ENCODE measurements at places on chromosomes 1 and 21.

DNA sequence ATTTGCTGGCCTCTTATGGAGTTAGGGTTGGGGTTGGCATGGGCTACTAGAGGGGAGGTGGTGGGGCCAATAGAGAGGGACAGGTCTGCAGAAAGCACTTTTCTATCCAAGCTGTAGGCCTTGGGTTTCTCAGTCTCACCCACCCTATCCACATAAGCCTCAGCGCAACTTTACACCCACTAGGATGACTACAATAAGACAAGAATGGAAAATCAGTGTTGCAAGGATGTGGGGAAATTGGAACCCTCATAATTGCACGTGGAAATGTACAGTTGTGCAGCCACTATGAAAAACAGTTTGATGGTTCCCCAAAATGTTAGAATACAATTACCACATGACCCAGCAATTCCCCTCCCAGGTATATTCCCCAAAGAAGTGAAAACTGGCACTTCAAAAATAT lies 14.0 kb upstream of the GSTM4 start:
- DNase-seq, result no peak

GRCh38 chr1:176577646-176578197 lies 114.7 kb downstream of the PAPPA2 start:
- DNase-seq, result no peak

GRCh38 chr1:83077411-83077810 lies 921.5 kb downstream of the TTLL7 start:
- DNase-seq, result no peak

DNA sequence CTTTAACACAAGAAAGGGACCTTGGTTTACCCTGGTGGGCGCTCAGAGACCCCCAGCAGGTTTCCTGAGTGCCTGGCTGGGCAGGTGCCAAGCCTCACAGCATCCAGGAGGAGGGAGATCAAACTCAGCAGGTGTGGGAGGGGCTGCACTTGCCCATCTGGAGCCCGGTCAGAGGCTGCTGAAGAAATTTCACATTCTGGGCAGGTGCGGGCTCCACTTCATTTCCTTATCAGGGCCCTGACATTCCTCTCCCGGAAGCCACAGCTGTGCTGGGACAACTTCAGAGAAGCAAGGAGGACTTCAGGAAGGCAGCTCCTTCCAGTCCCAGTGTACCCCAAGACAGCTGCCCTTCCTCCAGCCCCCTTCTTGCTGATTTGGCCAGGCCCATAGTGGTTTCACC lies 82.9 kb downstream of the ITPKB start:
- no peak for DNase-seq

- no peak for DNase-seq
Measured at GRCh38 chr1:150981177-150981804, 801 bp upstream of the ANXA9 start.

DNA sequence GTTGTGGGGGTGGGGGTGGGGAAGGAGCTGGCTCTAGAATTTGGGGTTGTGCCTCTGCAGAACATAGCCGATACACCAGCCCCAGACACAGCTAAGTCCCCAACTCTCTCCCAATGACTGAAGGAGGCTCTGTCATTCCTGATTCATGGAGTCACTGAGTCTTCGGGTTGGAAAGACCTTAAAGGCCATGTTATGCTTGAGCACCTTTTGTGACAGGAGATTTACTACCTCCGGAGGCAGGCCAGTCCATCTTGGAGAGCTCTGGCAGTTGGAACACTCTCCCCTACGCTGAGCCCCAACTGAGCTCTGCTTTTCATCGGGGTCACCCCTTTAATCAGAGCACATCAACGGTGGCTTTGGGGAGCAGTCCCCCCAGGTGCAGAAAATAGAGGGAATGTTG lies 284.4 kb upstream of the GJB5 start:
- DNase-seq, result no peak

GRCh38 chr1:114496089-114496488 lies 14.9 kb downstream of the TRIM33 start:
- DNase-seq, result no peak

DNA sequence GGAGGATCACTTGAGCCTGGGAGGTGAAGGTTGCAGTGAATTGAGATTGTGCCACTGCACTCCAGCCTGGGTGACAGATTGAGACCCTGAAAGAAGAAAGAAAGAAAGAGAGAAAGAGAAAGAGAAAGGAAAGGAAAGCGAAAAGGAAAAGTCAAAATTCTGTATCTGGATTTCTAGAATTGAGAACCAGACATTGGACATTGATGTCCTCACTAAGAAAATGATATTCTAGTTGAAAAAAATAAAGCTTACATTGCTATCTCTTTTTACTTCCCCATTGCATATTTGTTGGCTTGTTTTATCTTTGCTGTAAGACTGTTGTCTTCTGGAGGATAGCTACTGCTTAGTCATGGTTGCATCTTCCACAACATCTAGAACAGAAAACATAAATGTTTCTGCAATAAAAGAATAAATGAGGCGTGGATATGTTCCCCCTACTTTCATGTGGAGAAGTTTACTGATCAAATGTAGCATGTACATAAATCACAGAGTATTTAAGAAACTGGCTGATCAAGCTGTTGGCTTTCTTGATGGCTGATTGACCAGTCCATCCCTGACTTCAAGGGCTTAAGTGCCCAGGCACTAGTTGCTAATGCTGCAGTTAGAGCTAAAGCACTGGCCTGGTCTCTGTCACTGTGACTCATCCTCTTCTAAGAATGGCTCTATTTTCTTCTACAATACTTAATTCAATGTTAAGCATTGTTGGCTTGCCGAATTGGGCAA lies 17.7 kb downstream of the CD53 start:
- DNase-seq, result no peak

GRCh38 chr1:199858856-199859255 lies 168.7 kb upstream of the NR5A2 start:
- DNase-seq, result no peak

DNA sequence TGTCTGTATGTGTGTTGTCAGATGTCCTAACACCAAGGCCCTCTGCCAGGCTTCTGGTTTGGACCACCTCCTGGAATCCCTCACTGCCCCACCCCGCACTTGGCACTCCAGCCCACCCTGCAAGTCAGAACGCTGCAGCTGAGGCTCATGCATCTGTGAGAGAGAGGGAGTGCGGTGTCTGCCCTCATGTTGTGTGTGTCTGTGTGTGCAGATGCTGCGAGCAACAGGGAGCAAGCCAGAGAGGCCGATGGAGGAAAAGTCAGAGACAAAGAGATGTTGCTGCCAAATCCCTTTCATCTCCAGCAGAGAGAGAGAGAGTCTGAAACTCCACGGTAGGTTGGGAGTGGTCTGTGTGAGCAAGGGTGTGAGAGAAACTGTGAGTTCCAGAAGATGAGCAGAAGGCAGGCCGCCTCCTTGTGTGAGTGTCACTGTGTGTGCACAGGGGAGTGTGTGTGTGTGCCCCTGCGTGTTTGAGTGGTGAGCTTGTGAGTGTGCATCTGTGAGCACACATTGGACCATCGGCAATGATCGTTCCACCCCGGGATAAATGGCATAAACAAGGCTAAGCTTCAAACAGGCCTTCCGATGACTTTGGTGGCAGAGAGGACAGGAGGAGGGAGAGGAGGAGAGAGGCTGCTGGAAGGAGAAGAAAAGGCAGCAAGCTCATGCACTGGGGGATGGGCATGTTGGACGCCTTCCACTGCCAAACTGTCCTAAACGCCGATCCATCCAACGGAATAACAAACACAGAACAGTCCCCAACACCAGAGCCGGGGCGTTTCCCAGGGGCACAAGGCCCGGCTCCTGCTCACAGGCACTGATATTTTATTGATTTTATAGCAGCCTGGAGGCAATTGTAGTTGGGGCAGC lies 99.2 kb upstream of the GRIK3 start:
- DNase-seq, result no peak
